ENCODE measurements at places on chromosomes 1 and 21.

DNA sequence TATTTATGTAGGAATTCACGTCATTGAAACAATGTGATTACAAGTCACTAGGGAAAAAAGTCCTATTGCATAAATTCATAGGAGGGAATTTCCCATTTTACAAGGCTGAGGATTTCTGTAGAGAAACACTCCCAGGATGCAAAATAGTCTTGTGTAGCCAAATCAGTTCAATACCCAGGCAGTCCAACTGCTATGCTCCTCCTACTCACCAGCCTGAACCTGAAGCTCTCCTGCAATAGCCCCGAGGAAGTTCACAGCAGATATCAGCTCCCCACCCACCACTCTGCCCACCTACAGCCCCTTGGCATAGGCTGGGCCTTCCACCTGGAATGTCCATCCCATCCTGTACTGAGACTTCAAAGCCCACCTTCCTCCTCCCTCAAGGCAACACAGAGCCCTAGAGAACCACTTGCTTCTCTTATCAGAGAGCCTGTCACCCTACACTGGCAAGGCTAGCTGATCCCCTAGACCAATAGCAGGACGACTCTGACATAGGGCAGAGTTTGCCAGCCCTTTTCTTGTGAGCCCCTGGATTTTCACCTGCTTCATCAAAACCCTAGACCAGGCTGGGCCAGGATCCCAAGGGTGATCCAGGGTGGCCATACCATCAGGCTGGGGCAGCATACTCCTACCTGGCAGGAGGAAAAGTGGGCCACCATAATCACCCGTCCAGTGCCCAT is 1.5 kb downstream of the LSS start:
- 0 out of 2 replicates have a peak, but pooled peaks cover 8% of the 10 kb centered on the region for H3K36me3 ChIP-seq
- H3K4me1 ChIP-seq: peaks cover 32% of the 10 kb centered on the region
- H3K4me3 ChIP-seq: peak overlapping the region; percentile 72
- no peaks in the 10 kb centered on the region for H3K27me3 ChIP-seq
- no peak overlapping the region for H3K27ac ChIP-seq
- DNase-seq: no peak

- DNase-seq: no peak
- no peak overlapping the region for H3K4me3 ChIP-seq
- H3K27ac ChIP-seq: no peak overlapping the region
Observed at GRCh38 chr1:157785248-157785647, 8.3 kb upstream of the FCRL2 start.

DNA sequence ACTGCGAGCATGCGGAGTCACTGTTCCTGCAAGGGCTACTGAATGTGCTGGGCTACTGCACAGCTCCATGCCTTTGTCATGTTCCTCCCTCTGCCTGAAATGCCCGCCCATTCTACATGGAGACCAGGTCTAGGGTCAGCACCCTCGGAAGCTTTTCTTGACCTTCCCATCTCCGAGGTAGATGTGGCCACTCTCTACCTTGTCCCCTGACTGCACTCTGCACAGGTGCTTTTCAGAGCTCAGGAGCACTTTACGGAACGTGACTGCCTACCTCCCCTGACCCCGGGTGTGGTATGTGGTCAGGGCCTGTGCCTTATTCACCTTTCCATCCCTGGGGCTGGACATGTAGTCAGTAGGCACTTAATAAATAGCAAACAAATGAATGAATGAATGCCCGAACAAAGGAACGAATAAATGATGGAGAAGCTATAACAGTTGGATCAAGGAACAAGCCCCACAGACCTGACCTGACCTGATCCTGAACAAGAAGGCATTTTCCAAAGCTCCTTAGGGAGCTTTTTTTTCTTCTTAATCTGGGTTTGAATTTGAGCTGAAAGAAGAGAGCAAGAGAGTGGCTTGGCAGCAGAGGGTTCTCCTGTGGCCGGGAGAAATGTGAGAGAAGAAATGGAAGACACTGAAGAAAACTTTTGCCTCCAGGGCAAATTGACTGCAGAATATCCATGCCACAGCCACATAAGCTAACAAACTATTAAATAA is 7.9 kb downstream of the RD3 start:
- no peak for DNase-seq
- H3K4me1 ChIP-seq: no peaks in the 10 kb centered on the region
- H3K27ac ChIP-seq: no peak overlapping the region
- H3K27me3 ChIP-seq: no peaks in the 10 kb centered on the region

GRCh38 chr1:38088366-38088765 is 41.8 kb upstream of the POU3F1 start:
- H3K4me1 ChIP-seq: no peaks in the 10 kb centered on the region

DNA sequence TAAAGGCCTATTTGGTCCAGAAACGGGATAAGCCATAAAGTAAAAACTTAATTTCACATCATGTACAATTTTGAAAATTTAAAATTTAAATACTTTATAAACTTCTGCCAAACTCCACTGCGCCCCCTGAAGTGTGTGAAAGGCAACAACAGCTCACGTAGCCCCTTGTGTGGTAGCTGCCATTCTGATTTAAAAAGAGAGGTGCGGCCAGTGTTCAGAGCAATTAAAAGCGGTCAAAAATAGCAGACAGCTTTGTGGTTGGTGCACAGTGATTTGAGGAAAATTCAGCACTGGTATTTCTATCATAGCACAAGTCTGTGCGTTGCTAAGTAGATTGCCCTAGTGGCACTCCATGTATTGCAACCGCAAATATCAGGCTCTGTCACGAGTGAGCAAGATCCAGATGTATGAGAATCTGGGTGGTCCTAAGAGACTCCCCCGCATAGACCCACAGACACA is 122.5 kb downstream of the ATG4C start:
- no peaks in the 10 kb centered on the region for H3K36me3 ChIP-seq
- no peak overlapping the region for H3K27ac ChIP-seq
- H3K4me3 ChIP-seq: no peak overlapping the region
- H3K27me3 ChIP-seq: peaks cover 3% of the 10 kb centered on the region
- H3K4me1 ChIP-seq: no peaks in the 10 kb centered on the region
- peak; percentile 7 for DNase-seq

DNA sequence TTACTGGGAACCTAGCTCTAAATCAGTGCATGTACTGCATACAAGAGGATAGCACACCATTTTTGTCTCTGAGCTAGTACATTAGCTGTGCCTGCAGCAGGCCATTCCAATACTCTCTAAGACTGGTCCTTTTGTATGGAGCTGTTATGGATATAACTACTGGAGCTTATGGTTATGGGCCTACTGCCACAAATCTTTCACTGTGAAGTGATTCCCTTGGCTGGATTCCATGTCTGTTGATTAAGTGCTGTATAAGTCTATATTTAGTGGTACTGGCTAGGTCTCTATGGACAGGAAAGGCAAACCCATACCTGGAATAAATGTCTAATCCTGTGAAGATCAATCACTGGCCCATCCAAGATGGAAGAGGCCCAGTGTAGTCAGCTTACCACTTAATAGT is 12.0 kb downstream of the ZFYVE9 start:
- no peaks in the 10 kb centered on the region for H3K36me3 ChIP-seq
- H3K4me3 ChIP-seq: no peak overlapping the region
- DNase-seq: no peak
- H3K27me3 ChIP-seq: no peaks in the 10 kb centered on the region
- peaks cover under 1% of the 10 kb centered on the region for H3K4me1 ChIP-seq

- H3K27ac ChIP-seq: no peak overlapping the region
- no peak for DNase-seq
- H3K36me3 ChIP-seq: no peaks in the 10 kb centered on the region
- peaks cover 38% of the 10 kb centered on the region for H3K4me1 ChIP-seq
- no peaks in the 10 kb centered on the region for H3K27me3 ChIP-seq
Observed at GRCh38 chr1:87113313-87113712, 198.9 kb downstream of the HS2ST1 start.

- H3K4me3 ChIP-seq: no peak overlapping the region
- H3K36me3 ChIP-seq: no peaks in the 10 kb centered on the region
- DNase-seq: peak; percentile 4
- peak overlapping the region; percentile 49 for H3K27ac ChIP-seq
- H3K27me3 ChIP-seq: no peaks in the 10 kb centered on the region
- H3K4me1 ChIP-seq: peaks cover 75% of the 10 kb centered on the region
Observed at GRCh38 chr1:119783354-119784185, 14.9 kb upstream of the HMGCS2 start.
